ENCODE measurements at places on chromosomes 2 and 18.

DNA sequence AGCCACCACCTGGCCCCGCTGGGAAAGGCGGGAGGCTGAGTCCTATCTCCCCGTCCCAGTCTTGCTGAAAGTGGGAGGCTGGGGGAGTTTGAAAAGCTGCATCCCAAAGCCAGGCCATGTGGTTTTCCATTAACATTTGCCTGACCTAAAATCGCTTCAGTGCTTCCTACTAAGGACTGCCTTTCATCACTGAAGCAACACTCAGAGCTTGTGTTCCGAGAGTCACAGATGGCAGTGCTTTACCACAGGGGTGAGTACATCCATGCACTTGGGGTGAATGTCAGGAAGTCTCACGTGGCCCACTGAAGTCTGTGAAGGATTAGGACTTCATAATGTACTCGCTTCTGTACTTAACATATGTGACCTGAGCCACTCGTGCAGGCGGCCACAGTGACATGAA is 43.3 kb downstream of the PXDN start:
- no peak for DNase-seq

DNA sequence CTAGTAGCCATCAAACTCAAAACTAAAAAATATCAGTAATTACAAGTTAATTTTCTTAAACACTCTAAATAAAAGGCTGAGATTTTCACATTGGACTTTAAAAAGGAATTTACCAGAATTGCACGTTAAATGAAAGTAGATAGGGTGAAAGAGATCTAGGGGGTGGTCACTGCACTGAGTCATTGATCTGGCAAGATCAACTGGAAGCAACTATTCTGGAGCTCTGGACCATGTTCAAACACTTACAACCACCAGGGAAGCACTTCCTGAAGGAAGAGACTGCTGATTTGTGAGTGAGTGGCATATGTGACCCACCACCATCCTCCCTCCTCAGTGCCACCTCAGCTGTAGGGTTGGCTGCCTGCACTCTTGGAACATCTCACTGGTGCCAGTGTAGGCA is 111.8 kb downstream of the UGGT1 start:
- no peak for DNase-seq

GRCh38 chr2:156319811-156320485 is 12.6 kb downstream of the NR4A2 start:
- DNase-seq: no peak

GRCh38 chr2:198638577-198638976 is 819.2 kb downstream of the SATB2 start:
- DNase-seq: no peak

DNA sequence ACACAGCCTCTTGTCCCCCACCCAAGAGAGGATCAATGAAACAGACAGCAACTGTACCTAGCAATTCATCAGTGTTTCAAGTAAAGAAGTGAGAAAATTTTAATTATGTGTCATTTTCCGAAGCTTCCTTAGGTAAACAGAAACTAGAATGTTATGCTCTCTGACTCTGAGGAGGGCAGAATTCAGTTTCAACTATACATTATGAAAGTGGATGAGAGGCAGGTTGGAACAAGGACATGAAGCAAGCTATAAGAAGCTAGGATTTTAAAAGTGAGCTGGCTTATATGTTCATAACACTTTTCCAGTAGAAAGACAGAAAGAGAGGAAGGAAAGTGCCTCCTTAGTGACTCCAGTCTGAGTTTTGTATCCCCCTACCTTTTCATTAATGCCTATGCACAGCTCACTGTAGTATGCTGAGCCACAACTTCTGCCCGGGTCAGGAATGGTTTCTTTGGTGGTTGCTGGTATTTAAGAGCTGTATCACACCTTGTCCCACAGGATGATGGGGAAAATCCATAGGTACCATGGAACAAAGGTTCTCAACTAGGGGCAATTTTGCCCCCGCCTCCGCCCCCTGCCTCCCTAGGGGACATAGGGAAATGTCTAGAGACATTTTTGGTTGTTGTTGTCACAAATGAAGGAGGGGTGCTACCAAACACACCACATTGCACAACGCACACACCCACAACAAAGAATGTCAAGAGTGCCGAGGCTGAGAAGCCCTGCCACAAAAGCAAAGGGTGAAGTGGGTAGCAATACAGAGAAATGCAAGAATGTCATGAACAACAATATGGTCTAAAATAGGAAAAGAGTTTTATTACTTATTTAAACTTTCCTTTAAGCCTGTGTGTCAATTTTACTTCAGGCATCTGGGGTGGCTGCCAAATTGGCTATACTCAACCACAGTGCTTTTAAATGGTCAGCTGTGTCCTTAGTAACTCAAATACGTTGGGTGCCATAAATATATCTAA is 161.0 kb upstream of the ZFP36L2 start:
- no peak for DNase-seq

- no peak for DNase-seq
These were observed 131.5 kb downstream of the CCDC74A start for GRCh38 chr2:131659168-131659572.

- no peak for DNase-seq
These were observed 268.4 kb upstream of the MYT1L start for GRCh38 chr2:2599441-2599840.

- no peak for DNase-seq
These were observed 2.6 kb upstream of the FAM136A start for GRCh38 chr2:70304498-70304897.

DNA sequence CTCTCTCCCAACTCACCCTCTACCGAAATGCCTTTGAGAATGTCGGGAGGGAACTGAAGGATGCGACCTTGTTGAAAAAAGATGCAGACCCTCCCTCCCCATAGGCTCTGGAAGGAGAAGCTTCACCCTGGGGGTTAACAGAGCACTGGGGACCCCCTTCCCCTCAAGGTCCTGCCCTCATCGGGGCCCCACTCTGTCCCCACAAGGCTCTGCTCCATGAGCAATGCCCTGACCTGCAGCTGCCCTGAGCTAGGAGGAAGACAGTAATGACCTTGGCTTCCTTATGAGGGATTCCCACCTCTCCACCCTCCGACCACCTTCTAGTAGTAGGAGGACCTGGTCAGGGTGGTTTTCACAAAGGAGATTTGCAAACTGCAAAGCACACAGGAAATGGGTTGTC is 44.4 kb upstream of the HPCAL1 start:
- no peak for DNase-seq

- DNase-seq: no peak
These were observed 8.5 kb downstream of the ESPNL start for GRCh38 chr2:238108423-238109183.

DNA sequence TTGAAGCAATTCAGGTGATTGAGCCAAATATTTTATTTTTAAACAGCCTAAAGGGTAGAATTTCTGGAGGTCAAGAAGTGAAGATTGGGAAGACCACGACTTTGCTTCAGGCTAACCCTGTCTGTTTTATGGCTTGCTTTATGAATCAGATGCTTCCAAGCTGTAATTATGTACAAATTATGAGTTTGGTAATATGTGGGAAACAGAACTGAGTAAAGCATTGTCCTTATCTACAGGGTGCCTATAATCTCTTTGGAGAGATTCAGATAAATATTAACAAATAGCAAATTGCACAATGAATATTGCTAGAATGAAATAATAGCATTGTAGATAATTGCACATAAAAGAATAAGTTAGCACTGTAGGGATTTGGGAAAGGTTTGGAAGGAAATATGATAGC is 539.4 kb upstream of the CDH2 start:
- no peak for DNase-seq

DNA sequence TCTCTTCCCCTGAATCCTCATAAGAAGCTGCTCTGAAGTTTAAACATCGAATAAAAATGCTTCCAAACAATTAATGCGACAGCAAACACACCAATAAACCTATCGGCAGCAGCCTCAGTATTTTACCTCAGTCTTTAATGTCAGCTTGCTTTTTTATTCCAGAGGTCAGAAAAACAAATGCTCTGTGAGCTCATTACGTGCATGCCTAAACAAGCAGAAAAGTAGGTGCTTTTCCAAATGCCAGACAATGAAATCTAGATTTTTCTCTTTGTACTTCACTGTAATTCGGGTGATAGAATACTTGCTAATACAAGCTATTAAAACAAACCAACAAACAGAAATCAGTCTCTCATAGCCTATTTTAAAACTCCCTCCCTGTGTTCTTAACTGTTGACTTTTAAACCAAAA is 381.5 kb downstream of the NRXN1 start:
- no peak for DNase-seq

- peak; percentile 14 for DNase-seq
These were observed 7.8 kb upstream of the OR6B3 start for GRCh38 chr2:240060977-240061591.

- DNase-seq: no peak
These were observed 129.7 kb upstream of the OSR1 start for GRCh38 chr2:19488009-19488691.

GRCh38 chr18:3931013-3931315 is 481.0 kb downstream of the TGIF1 start:
- DNase-seq: no peak

DNA sequence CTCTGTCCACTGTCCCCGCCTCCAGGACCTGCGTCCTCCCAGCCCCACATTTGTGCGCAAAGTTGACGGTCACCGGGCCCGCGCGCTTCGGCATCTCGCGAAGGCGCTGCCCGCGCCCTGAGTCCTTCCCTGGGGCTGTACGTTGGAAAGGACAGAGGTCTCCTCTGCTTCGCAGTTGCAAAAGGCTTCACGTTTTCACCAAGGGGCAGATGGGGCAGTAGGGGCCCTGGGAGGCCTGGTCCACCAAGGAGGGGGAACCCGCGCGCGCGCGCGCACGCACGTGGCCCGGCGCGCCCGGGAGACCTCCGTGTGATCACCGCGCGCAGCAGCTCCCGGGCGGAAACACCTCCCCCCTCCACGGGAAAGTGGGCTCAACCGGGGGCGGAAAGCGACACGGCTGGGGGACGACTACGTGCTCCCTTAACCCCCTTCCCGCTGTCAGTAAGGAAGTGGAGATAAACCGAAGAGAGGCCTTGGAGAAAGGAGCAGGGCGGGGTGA is 21.9 kb downstream of the TEX44 start:
- no peak for DNase-seq

DNA sequence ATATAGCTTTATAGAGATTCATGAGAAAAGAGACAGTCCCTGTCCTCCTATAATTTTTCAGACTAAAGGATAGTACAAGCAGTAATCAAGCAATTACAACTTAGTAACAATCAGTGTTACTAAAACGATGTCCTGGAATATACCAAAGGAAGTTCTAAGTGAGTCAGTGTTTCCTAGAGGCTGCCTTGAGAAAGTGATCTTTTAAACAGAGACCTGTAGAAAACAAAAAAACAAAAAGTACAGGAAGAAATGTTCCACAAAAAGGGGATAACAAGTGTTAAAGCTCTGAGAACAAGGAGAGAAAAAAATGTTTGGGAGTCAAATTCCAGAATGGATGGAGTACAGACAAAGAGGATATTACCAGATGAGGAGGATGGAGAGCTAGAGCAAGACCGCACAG is 556.4 kb downstream of the ERBB4 start:
- DNase-seq: no peak

DNA sequence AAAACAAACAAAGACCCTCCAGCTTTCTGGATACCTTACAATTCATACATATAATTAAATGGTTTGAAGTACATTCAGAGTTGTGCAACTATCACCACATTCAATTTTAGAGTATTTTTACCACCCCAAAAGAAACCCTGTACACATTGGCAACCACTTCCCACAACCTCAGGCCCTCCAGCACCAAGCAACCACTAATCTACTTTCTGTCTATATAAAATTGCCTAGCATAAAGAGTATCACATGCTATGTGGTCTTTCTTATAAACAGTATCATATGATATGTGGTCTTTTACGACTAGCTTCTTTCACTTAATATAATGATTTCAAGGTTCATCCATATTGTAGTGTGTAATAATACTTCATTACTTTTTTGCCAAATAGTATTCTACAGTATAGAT is 7.3 kb downstream of the IER3IP1 start:
- no peak for DNase-seq

GRCh38 chr18:8865934-8866333 is 160.6 kb downstream of the MTCL1 start:
- no peak for DNase-seq

DNA sequence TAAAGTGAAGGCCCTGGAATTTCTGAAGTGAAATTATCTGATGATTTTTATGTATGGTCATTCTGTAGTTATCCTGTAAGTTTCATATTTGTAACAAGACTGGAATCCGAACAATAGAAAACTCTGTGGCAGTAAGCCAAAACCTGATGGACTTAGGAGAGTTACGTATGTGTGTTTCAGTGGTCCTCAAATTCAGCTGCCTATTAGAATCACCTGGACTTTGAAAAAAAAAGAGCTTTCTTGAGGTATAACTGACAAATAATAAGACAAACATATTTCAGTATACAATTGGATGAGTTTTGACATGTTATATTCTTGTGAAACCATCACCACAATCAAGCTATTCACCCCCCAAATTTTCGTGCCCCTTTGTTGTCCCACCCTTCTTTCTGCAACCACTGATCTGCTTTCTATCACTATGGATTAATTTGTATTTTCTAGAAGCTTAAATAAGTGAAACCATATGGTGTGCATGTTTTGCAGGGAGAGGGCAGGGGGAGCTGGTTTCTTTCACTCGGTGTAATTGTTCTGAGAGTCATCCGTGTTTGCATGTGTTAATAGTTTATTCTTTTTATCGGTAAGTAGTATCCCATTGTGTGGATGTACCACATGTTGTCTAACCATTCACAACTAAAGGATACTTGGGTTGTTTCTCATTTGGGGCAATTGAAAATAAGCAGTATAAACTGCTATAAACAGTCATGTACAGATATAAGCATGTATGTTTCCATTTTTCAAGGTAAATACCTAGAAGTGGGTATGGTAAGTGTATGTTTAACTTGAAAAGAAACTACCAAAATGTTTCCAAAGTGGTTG is 50.2 kb upstream of the EML4 start:
- no peak for DNase-seq

GRCh38 chr2:89850881-89851582 is 1159.6 kb downstream of the RPIA start:
- no peak for DNase-seq

DNA sequence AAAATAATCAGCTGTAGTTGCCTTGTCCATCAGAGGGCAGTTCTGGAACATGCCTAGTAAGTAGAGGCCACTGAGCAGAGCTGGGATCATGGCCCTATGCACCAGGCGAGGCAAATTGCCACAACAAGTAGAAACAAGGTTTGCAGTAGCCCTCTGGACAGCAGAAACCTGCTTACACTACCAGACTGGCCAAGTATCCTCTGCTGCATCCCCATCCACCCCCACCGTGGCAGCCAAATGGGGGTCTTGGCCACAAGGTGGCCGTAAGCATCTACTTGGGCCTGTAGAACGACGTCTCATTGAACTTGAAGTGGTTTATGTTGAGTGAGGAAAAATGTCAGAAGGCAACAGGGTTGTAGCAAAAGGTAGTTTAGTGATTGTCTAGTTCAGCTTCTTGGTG is 241.2 kb downstream of the ALPK2 start:
- no peak for DNase-seq
